CD4-positive, alpha-beta T cell treated with Interleukin-15 for 4 hours (primary cell): ENCODE measurements at places on chromosomes 1 and 21.

DNA sequence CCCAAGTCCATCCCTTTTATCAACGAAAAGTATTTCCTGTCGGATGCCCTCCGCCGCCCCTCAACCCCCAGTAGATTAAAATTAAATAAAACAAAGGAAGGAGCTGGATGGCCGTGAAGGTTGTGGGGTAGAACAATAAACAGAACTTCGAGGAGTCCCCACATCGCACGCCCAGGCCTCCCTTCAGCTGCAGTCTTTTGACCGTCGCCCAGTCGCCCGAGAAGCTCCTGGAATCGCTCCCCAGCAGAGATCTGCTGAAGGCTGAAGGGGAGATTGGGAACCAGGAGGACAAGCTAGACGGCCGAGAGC, 905 bp downstream of the BARHL2 start:
- no peak for DNase-seq

DNA sequence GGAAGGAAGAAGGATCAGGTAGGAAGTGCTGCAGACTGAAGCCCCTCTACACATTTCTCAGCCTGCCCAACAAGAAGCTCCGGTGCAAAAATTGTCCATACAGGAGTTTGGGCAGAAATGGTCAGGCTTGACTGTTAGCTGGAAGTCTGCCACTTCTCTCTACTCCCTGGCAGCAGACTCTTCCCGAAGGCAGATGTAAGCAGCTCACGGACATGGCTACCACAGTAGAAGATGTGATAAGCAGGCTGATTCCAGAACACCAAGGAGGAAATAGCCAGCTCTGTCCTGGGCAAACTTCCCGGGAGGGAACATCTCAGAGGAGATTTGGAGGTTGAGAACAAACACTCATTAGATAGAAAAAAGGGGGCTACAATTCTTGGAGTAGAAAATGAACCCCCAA, 52.6 kb downstream of the TRABD2B start:
- DNase-seq: no peak

DNA sequence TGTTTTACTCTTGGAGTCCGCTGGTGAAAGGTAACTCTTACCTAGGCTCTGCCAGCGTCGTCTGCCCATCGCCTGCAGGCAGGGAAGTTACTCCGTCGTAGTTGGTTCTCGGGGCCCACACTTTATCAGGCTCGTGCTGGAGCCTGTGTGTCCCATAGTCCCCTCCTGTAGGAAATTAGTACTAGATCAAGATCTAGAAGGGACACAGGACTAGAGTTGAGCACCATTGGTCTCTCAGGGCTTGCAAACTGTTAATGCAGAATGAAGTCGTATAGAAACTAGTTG, 940 bp downstream of the SRRM1 start:
- DNase-seq: no peak

DNA sequence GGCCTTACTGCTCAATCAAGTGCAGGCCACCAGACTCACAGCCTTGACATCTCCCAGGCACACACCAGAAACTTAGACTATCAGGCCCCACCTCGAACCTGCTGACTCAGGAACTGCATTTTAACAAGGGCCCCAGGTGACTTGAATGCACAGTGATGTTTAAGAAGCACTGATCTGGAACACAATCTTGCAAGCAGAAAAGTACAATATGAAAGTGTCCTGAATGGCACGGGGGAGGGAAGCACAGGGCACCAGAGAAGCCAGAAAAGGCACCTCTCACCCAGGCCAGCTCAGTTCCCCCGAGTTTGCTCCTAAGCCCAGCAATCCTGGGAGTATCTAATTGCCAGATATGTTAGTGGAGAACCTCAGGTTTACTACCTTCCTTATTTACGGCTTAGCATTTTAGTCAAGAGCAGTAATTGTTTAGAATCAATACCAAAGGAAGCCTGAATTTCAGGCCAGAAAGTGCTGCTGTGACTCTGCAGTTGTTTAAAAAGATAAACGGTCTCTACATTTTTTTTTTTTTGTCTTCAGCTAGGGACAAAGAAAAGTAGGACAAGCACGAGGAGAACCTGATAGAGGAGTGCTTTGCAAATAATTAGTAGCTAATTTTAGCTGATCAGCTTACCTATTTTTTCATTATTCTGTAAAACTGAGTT, 50.9 kb upstream of the CDC42BPA start:
- DNase-seq: no peak

GRCh38 chr1:119953266-119953998, 57.1 kb upstream of the ADAM30 start:
- no peak for DNase-seq

GRCh38 chr1:244919320-244920282, 55.3 kb upstream of the HNRNPU start:
- DNase-seq: no peak
